Effector CD8-positive, alpha-beta T cell (primary cell): ENCODE measurements at places on chromosomes 3 and 15.

GRCh38 chr15:25670025-25670554 is 193.0 kb downstream of the ATP10A start:
- DNase-seq, result no peak

GRCh38 chr3:18334837-18335601 is 90.1 kb downstream of the SATB1 start:
- DNase-seq, result no peak

DNA sequence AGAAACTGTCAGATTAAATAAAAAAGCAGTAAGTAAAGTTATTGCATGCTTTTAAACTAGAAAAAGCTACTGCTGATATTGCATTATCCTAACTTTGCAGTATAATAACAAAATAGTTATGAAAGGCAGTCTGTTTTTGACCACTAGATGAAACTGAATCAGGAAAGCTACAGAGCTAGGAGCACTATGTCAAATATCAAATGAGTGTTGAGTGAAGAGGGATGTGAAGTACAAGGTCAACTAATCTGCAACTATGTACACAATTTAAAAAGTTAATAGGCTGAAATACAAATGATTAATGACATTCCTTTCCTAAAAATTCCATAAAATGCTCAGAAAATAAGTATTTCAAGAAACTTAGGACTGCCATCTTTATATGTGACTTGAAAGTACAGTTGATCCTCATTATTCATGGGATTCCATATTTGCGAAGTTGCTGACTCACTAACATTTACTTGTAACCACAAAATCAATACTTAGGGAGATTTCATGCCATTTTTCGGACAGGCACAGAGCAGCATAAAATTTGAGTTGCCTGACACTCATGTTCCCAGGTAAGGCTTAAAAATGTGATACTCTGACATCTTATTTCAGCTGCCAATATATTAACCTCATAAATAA is 34.5 kb downstream of the SLC4A7 start:
- no peak for DNase-seq

GRCh38 chr3:130384476-130385025 is 39.1 kb downstream of the COL6A5 start:
- no peak for DNase-seq

DNA sequence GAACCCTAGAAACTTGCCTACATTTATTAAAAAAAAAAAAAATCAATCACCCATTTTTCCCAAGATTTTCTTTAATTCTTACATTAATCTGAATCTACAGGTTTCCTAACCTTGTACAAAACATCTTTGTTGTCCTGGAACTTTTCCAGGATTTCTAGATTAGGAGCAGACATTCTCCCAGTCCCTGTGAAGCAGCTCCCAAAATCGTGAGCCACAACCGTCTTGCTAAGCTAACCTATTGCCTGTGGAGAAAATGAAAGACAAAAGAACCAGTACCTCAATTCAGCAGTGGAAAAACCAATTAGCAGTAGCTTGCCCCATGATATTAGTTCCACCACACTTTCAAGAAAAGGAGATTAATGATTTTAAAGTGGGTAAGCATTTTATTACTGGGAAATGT is 522.1 kb downstream of the UNC13C start:
- DNase-seq, result no peak

DNA sequence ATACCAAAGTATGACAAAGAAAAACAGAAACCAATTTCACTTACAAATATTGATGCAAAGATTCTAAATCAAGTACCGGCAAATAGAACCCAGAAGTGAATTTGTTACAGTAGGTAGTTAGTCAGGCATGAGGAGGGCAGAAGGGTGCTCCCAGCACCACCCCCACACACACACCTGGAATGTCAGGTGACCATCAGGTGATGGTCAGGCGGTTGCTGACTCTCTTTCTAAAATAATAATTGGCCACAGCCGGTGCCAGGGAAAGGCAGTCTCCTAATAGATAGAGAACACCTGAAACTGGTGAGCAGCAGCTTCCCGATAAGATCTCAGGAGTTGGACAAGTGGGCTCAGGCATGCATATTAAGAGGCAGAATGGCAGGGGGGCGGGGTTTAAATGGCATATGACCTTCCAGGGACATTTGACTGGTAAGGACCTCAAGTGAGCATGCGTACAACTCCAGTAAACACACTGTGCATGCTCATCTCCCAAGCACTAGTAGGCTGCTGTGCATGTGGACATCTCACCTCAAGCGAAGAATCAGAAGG is 131.1 kb downstream of the ANO10 start:
- DNase-seq, result no peak

DNA sequence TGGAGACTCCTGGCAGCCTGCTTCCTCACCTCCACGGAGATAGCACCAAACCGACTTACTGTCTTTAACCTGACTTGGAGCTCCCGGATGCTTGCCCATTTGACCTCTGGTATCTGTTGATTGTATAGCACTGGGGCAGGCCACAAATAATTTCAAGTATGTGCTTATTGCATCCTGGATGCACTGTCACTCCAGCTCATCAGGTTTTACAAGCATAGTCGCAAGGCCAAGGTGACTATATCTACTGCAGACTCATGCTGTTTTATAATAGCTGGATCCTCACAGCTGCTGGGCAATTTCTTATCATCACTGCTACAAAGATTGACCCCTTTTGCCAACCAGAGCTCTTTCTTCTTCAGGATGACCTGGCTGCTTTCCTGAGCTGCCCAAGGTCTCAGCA is 45.6 kb downstream of the PEX5L start:
- no peak for DNase-seq

- DNase-seq, result no peak
These were observed 11.8 kb upstream of the C3orf70 start for GRCh38 chr3:185164428-185165217.

DNA sequence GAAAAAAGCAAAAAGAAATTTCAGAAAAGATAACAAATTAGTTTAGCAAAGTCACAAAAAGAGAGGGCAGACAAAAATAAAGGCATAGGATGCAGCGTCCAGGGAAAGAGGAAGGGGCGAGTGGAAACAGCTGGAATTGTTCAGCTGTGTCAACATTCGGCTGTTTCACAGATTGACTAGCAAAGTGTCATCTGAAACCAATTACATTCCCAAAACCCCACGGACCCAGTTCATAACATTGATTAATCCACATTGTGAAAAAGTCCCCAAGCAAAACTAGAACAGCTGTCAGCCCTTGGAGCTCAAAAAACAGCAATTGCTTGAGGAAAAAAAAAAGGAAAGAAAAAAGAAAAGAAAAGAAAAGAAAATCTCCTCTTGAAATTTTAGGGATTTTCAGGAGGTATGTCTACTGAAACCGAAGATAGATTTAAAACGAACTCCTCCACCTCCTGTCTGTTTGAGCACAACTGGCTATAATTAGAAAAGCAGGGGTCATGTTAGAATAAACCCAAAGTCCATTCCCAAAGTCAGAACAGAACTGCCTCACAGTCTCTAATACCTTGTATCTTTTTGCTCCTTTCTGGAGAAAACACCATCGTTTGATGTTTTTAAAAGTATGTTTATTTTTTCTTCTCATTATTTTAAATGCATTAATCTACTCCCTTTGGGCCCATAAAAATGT is 159.6 kb downstream of the RORA start:
- DNase-seq, result no peak

GRCh38 chr3:148796799-148797198 is 30.8 kb upstream of the CPB1 start:
- DNase-seq, result no peak

GRCh38 chr3:140285380-140285779 is 350.4 kb downstream of the CLSTN2 start:
- DNase-seq, result no peak

- no peak for DNase-seq
These were observed 16.3 kb upstream of the PCSK6 start for GRCh38 chr15:101505610-101506337.

- no peak for DNase-seq
These were observed 94.6 kb downstream of the THRB start for GRCh38 chr3:24400015-24400414.

DNA sequence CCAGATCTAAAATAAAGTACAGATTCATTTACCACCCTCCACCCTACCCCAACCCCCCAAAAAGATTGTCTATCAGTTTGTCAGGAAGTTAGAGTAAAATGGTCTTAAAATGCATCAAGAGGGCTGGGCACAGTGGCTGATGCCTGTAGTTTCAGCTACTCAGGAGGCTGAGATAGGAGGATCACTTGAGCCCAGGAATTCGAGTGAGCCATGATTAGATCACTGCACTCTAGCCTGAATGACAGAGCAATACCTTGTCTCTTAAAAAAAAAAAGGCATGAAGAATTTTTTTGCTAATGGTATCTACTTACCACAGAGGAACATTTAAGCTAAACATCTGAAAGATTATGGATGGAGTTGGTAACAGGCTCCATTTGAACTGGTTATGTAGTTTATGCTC is 71.0 kb downstream of the RBM6 start:
- DNase-seq, result no peak

DNA sequence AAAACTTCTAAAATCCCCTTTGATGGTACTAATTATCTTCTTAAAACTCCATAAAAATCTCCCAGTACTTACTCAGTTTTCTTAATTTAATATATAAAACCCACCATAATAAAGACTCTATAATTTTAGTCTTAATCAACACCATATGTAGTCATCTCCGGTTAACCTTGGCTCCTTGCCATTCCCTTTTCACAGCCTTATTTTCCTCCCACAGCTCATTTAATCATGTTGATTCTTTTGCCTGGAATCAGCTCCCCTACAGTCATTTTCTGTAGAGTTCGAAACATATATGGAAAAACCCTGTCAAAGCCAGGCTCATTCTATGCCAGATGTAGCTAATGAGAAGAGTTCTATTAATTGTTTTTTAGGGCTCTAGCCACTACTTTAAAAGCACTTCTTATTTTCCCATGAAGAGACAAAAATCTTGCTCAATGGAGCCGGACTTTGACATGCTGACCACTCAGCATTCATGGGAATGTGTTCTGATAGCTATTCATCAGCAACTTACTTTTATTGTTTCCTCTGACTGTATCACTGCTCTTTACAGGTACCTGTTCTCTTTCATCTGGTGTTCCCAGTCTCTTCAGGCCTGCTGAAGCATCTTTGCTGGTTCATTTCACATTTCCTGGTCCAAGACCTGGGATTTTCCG is 573.4 kb downstream of the NAALADL2 start:
- DNase-seq, result no peak

DNA sequence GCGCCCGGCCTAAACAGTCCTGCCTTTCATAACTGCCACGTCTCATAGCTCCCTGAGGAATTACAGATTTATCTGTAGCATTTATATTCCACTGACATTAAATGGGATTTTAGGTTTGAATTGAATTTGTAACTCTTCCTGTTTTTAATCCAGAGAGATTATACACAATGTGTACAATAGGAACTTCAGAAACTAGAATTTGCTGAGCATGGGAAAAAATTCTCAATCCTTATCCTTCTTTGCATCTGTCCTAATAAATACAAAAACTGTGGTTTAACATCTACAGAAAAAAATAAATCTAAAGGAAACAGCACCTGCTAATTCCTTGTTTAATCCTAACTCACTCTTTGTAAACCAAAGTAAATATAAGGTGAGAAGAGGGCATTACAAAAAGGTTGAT is 2.2 kb downstream of the NEK11 start:
- DNase-seq, result no peak

DNA sequence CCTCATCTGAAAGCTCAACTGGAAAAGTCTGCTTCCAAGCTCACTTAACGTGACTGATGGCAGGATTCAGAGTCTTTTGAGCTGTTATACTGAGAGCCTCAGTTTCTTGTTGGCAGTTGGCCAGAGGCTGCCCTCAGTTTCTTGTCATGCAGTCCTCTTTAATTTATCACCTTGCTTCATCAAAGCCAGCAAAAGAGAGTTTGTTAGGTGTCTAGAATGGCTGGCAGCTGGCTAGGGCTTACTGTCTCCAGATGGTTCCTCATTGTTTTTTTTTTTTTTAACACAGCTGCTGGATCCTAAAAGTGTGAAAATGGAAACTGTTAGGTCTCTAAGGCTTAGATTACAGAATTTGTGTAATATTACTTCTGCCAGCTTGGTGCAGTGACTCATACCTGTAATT is 310.6 kb downstream of the PDCD6IP start:
- no peak for DNase-seq

DNA sequence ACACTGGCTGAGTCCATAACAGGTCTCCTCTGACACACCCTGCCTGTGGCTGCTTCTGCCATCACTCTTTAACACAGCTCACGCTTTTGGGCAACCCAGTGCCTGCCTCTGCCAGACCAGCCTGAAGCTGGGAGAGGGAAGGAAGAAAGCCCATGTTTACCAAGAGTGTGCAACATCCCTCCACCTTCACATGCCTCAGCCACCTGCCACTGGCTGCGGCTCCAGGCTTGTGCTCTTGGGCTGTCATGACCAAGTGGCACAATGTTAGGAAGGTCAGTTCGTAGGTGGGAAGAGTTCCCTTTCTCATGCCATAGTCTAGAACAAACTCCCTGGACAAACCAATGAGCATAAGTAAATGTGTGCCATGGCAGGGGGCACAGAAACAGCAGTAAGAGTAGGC is 20.3 kb downstream of the STIMATE start:
- DNase-seq, result no peak

GRCh38 chr3:13462822-13463221 is 17.3 kb upstream of the HDAC11 start:
- DNase-seq, result no peak

DNA sequence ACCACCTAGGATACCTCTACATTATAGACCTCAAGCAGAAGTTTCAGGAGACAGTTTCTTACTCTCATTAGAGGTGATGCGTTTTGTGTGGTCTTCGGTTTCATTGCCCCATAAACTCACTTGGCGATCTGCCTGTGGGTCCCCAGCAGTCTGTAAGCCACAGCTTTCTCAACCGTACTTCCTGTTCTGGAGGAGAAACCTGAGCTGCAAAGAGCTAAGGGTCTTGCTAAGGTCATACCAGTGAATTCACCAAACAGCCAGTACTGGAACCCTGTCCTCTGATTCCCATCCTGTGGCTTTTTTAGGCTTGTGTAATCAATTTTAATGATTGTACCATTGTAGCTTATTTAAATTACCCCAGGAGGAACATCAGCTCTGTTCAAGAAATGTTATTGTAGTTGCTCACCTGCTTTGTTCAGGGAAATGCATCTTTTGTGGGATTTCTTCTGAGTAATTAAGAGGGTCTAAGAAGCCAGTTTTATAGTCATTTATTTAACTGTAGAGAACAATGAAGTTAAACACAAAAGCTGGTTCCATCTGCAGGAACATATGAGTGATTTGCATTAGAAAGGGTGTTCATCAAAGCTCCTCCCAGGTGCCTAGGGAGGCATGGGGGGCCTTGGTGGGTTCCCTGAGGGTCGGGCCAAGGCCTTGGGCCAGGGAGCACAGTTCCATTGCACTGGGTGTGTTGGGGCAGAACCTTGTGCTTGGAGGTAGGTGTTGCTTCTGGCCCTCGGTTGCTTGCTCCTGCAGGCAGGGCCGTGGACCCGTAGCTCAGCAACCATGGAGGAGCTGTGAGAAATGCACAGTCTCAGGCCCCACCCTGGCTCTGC is 69.6 kb downstream of the APBA2 start:
- DNase-seq, result no peak
